Psoas muscle (tissue), 8 donors: ENCODE measurements at places on chromosomes 1 and 21. TPM values are rescaled to one million over a fixed set of nuclear protein-coding genes. Genes with fewer than 3 reads are reported as not detected.

- no peak for DNase-seq
These were observed 5.6 kb downstream of the AHCTF1 start for GRCh38 chr1:246925997-246926626.

DNA sequence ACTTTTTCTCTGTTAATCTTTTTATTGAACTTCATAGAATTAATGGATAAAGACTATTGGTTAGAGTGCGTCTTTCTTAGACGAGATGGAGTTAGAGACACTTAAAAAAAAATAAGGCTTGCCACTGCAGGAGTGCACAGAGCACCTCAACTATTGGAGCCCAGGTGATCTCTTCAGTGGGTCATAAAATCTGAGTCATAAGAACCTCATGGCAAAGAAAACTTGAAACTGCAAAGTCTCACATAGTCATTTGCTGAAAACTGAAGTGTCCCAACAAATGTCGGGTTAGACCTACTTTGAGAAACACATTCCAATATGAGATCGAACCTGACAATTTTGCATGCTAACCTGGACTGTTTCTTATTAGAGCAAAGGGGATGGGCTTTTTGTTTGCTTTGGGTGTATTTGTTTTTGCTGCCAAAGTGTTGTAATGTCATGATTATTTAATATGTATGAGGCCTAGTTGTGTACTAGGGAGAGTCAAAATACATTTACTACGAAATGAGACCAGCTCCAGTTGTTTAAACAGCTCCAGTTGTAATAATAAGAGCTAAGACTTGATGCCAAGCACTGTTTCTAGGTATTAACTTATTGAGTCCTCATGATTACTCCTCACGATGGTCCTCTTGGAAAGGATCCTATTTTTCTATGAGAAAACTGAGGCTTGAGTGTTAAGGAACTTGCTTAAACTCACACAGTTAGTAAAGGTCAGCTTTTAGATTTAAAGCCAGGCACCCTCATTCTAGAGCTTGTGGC lies 65.1 kb downstream of the DDR2 start:
- DNase-seq: no peak

DNA sequence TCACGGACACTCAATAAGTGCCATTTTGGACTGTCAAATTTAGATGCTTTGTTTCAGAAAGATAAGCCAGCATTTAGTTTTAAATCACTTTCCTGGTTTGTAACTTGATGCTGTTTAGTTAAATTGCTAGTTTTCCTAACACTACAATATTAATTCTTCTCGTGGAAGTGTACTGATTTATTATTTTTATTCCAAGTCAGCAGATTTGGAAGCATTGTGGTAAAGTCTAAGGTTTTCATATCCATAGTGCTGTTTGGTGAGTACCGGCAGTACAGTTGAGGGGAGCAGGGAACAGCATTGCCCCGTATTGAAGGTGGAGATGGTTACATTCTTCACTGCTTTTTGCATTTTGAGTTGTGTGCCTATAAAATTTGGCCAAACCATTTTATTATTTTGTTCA lies 36.3 kb downstream of the S100B start:
- no peak for DNase-seq

DNA sequence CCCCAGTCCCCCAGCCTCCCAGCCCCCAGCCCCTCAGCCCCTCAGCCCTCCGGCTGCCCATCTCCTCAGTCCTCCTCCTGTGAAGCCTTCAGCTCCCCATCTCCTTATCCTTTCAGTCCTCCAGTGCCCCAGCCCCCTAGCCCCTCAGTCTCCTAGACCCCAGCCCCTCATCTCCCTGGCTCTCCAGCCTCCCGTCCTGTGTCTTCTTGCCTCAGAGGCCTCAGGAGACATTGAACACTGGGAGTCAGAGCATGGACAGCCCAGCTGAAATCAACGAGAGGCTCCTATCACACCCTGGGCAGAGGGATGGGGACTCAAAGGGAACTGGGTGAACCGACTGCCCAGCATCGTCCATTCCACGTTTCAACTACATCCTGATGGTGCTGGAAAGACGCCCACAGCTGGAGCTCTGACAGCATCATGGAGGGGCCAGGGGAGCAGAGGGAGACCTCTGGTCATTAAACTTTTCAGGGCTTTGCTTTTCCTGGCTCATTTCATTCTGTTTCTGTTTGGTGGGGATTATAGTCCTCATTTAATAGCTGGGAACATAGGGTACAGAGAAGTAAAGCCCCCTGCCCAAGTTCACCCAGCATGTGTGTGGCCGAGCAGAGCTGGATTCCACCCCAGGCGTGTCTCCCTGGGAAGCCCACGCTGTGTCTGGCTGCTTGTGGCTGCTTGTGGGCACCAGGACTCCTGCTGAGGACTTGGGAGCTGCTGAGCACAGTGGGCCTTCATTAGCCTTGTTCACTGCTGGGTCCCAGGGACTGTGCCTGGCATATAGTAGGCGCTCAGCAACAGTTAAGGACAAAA lies 396.7 kb downstream of the PTPRU start:
- DNase-seq: no peak

DNA sequence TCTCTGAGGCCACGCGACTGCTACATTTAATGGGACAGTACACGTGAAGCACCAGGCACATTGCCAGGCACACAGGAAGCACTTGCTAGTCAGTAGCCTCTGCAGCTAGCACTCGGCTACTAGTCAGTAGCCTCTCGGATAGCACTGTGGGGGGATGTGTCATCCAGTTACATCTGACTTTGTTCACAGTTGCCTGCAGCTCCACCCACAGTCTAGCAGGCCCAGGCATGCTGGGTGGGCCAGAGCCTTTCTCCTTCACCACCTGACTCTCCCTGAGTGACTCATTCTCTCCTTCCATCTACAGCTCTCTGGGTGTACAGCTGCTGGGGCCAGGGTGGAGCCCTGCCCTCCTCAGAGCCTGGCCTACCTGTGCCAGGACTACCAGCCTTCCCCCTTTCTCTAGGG lies 51.5 kb downstream of the PTPRF start:
- no peak for DNase-seq

- no peak for DNase-seq
These were observed 19.2 kb downstream of the SLC19A2 start for GRCh38 chr1:169466259-169467230.

- DNase-seq: no peak
These were observed 344.9 kb downstream of the ZNF326 start for GRCh38 chr1:90339811-90340210.

DNA sequence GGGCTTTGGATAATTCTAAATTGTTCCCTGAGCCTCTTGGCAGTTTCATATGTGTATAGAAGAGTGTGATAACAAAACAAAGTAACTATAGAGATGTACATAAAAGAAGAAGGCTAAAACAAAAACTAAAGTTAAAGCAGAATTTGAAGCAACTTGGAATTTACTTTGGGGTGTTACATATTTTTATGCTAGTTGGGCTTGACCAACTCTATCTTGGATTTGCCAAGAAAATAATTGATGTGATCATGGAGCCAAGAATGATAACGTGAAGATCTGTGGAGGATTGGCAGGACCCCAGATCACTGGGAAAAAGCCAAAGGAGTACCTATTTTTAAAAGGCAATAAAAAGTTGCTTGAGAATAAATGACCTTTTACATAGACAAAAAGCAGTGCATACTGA lies 206.9 kb downstream of the LMO4 start:
- DNase-seq: no peak

- no peak for DNase-seq
These were observed 3.9 kb downstream of the MFN2 start for GRCh38 chr1:11984121-11984520.

GRCh38 chr1:230139315-230139714 lies 72.3 kb downstream of the GALNT2 start:
- DNase-seq: no peak

- peak; percentile 58 for DNase-seq
These were observed 7.0 kb upstream of the IGSF21 start for GRCh38 chr1:18100491-18101063.

DNA sequence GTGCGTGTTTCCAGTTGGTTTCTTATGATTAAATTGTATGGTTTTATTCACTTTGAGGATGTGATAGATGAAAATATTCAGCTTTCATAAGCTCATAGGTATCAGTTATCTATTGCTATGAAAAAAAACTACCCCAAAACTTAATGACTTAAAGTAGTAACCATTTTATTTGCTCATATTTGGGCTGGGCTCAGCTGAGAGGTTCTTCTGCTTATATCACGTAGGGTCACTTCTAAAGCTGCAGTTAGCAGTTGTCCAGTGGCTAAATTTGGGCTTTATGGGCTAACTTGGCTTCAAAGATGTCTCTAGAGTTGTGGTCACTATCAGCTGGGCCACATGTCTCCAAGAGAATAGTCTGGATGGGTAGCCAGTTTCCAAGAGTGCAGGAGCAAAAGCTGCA lies 206.4 kb upstream of the LYPLAL1 start:
- DNase-seq: no peak

- no peak for DNase-seq
These were observed 44.9 kb downstream of the PLA2G4A start for GRCh38 chr1:186873687-186874086.

The TTLL10 gene
- polyA plus RNA-seq: 0.10 TPM

The C1orf141 gene
- not detected for polyA plus RNA-seq

The NBPF6 gene
- polyA plus RNA-seq: not detected

The PGLYRP4 gene
- not detected for polyA plus RNA-seq
